Esophagus squamous epithelium (tissue), 5 donors: ENCODE measurements at places on chromosomes 7 and 10.
A peak's percentile ranks its signal among the peaks of the same experiment; 100 is the strongest.

DNA sequence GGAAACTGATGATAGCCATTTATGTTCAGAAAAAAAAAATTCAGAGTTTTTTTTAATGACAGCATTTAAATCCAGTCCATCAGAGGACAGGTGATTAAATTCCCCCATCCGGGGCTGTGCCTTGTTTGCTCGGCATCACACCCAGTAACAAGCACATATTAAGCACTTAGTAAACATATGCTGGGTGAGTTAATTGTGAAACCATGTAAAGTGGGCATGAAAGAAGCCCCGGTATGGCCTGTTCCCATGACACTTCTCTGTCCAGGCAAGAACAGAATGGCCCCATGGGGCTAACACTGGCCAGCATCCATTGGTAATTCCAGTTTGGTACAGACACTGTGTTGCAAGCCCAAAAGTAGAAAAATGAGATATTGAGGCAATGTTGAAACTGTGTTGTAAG is 220.8 kb upstream of the RNF32 start:
- DNase-seq = no peak

GRCh38 chr7:16836481-16836880 is 31.7 kb upstream of the AGR2 start:
- DNase-seq = no peak

DNA sequence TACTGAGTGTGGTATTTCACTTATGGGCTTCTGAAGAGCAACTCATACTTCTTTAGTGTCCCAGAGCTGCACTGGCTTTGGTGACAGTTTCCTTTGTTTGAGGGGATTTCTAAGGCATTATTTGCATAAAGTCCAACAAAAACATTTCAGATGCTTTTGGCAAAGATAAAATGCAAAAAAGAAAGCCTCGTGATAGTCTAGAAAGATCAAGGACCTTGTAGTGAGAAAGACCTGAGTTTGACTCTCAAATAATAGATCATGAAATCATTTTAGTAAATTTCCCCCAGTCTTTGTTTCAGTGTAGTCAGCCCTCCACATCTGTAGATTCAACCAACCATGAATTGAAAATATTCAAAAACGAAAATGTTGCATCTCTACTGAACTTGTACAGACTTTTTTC is 107.4 kb downstream of the EEPD1 start:
- no peak for DNase-seq

GRCh38 chr7:98217623-98218582 is 6.7 kb downstream of the BHLHA15 start:
- DNase-seq = no peak

DNA sequence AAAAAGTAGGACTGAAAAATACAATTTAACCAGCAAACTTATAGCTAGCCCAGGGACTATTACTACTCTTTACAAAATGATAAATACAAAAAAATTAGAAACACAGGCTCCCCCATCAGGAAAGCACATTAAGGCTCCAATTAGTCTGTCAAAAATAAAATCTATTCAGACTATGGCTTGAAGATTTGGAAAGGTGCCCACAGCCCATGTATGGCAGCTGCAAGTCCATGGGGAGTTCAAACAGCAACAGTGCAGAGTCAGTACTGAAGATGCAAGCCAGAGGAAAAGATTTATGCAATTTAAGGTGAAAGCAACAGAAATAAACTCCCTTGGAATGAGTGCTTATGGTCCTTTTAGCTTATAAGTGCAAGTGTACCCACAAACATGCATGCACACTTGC is 29.7 kb downstream of the IMMP2L start:
- DNase-seq = no peak

DNA sequence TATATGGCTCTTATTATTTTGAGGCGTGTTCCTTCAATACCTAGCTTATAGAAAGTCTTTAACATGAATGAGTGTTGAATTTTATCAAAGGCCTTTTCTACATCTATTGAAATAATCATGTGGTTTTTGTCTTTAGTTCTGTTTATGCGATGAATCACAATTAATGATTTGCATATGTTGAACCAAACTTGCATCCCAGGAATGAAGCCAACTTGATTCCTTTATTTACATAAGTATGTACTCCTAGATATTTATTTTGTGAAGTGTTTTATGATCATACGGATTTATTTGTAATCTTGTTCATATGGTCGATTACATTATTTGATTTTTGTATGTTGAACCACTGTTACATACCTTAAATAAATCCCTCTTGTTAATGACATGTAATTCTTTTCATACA is 244.3 kb upstream of the KCND2 start:
- DNase-seq = no peak

GRCh38 chr7:102425639-102426267 is 7.6 kb upstream of the ORAI2 start:
- peak; percentile 67 for DNase-seq

GRCh38 chr7:50512384-50512783 is 52.8 kb downstream of the DDC start:
- no peak for DNase-seq

DNA sequence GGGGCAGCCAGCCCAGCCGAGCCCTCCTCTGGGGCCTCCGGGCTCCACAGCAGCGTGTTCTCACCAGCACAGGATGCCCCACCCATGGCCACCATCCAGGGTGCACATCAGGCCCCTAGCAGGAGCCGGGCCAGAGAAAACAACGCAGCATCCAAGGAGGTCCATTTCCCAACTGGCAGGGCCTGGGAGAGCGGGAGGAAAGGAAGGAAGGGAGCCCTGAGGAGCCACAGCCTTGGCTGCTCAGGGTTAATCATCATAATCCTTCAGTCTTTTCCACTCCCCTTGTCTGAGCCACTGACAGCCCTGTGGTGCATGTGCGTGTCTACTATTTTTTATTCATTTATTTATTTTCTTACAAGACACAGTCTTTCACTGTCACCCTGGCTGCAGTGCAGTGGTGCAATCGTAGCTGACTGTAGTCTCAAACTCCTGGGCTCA is 3.6 kb downstream of the PLAC9 start:
- no peak for DNase-seq

- DNase-seq = no peak
Measured at GRCh38 chr7:114931656-114932011, 9.7 kb downstream of the MDFIC start.

- no peak for DNase-seq
Measured at GRCh38 chr10:28020993-28021982, 22.4 kb upstream of the ODAD2 start.

GRCh38 chr7:92833766-92834506 is 2.4 kb downstream of the CDK6 start:
- peak; percentile 8 for DNase-seq

- no peak for DNase-seq
Measured at GRCh38 chr10:126075009-126075408, 178.6 kb downstream of the FANK1 start.

DNA sequence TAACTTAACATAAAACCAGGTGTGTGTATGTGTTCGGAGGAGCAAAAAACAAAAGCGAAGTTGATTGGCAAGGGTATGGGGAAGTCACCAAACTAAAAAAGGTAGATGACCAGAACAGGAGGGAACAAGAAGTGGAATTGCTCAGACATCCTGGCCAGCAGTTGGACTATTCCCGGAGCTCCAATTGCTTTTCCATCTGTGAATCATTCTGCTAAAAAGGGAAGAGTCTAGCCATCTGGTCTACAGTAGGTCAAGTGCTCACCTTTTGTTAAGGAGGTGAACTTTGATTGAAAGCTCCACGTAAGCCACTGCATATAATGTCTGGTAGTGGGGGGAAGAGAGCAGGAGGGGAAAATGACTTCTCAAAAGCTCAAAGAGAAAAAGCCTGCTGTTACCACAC is 50.0 kb upstream of the BET1 start:
- no peak for DNase-seq

DNA sequence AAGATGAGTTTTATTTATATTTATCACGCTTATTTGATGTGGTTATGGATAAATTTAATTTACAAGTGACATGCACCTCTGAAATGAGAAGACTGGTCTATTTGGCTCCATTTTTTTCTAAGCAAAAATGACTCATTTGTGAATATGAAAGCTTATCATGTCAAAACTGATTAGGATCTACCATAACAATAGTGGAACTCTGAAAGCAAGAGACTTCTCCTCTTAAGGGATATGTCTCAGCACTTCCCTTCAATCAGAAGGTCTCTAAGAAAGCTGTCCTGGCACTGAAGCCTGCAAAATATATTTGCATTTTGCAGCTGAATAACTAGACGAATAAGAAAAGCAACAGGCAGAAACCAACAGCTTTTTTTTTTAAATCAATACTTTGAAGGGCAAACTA is 12.7 kb downstream of the FAS start:
- DNase-seq = no peak

DNA sequence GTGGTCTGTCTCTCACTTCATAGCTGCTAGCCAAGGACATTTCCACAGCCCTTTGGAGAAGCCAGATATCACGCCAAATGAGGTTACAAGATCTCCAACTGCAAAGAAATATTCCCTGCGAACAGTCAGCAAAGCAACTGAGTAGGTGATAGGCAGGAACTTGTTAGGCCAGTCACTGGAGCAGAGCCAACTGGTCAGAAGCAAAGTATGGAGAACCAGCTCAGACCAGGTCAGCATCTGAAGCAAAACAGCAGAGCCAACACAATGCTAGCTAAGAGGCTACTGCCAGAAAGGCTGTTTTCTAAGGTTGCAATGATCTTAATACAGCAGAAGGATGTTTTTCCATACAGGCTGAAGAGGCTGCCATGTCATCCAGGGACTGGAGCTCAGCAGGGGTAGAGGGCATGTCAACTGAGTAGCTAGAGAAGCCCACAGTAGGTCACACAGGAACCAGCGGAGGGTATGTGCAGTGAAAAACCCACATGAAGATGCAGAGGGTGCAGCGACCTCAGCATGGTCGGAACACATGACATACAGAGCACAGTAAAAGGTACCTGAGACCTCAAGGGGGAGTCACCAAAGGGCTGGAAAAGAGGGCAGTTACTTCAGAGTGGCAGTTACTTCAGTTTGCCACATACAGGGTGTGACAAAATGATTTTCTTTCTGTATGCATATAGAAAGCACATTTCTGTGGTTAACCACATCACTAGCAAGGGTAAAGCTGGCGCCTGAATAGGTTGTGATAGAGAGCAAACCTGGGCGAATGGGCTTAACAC is 8.9 kb downstream of the SEC31B start:
- DNase-seq = no peak

DNA sequence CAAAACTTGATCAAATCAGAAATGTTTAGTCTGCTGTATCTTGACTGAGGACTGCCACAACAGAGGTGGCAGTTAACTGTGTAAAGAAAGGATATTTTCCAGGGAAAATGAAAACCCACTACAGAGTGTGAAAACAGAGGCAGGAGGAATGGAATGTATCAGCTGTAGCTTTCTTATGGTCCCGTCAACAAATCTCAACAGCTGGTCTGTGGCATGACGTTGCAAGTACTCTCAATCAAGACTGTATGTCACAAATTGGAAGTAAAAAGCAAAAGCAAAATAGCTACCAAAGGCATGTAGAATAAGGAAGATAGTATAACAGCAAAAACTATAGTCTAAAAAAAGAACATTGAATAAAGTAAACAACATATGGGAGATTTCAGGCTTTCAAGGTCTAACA is 123.5 kb downstream of the KMT2C start:
- no peak for DNase-seq

GRCh38 chr10:6025683-6026255 is 36.4 kb downstream of the IL2RA start:
- DNase-seq = no peak

DNA sequence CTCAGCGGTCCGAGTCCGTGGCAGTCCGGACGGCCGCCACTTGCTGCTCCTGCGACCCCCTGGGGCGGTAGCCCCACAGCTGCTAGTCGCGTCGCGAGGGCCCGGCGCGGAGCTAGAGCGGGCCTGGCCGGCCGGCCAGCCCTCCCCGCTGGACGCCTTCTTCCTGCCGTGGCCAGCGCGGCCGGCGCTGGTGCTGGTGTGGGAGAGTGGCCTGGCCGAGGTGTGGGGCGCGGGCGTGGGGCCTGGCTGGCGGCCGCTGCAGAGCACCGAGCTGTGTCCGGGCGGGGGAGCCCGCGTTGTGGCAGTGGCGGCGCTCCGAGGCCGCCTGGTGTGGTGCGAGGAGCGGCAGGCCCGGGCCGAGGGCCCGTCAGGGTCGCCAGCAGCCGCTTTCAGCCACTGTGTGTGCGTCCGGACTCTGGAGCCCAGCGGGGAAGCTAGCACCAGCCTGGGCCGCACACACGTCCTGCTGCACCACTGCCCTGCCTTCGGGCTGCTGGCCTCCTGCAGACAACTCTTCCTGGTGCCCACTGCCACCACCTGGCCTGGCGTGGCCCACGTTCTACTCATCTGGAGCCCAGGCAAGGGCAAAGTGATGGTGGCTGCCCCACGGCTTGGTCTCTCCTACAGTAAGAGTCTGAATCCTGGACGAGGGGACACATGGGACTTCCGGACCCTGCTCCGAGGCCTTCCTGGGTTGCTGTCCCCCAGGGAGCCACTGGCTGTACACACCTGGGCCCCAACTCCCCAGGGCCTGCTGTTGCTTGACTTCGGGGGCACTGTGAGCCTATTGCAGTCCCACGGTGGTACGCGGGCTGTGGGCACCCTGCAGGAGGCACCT is 631 bp downstream of the HPS6 start:
- DNase-seq = no peak

DNA sequence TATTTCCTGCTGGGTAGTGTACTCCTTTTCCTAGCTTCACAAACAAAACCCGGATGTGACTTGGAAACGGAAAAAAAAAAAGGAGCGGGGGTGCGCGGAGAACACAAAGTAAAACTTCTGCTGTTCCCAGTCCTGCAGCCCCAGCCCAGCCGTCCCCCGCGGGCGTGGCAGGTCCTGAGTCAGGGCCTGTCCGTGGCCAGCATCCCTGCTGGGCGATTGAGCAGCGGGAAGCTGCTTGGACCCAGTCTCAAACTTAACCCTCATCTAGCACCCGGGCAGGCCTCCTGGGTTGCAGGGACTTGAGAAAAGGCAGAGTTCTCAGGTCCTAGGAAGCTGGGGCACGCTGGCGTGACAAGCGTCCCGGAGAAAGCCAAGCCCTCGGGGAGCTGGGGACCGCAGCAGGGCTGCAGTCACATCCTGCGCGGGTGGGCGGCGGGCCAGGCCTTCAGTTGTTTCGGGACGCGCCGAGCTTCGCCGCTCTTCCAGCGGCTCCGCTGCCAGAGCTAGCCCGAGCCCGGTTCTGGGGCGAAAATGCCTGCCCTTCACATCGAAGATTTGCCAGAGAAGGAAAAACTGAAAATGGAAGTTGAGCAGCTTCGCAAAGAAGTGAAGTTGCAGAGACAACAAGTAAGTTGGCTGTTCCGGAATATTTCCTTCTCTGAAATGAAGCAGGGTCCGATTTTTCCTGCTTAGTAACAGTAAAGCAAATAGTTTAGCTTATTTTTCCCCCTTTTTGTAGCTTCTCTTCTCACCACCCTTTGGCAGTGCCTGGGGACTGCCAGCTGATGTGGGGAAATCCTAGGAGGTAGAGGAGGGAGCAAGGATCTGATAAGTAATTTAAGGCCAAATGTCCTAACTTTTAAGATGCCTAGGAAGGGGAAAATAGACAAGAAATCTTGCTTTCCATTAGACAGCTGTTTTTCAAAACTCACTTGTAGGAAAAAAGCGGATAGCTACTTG is at the start of gene GNG11:
Gene GNG11, plus strand, starts transcription at position 129 of the 960 bp plus-strand sequence. Its CDS starts 403 bp downstream, at position 532.
- peak; percentile 17 for DNase-seq

GRCh38 chr7:110704225-110704624 is 386.7 kb upstream of the LRRN3 start:
- DNase-seq = no peak
